ENCODE measurements at places on chromosomes 4 and X. TPM values are rescaled to one million over a fixed set of nuclear protein-coding genes. Genes with fewer than 3 reads are reported as not detected.

- DNase-seq = no peak
These were observed 105.8 kb downstream of the KCTD8 start for GRCh38 chr4:44342800-44343199.

DNA sequence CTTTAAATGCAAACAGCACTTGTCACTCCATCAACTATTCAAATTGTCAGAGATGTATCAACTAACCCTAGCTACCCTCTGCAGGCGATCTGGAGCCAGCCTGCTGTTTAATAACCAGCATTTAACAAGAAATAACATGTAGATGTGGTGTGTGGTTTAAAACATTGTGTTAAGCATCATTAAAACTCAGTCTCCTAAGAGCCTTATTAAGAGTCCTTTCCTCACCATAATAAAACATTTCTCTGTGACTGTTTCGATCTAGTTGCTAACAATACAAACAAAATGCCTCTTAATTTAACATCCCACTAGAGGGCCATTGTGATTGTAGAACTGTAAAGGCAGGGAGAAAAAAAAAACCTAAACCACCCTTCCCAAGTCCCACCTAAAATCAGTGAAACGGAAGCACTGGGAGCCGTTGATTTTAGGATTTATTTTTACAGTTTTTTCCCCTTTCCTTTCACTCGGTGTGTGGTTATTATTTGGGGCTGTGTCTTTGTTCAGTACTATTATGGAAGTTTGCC, 708.6 kb downstream of the C4orf33 start:
- no peak for DNase-seq

DNA sequence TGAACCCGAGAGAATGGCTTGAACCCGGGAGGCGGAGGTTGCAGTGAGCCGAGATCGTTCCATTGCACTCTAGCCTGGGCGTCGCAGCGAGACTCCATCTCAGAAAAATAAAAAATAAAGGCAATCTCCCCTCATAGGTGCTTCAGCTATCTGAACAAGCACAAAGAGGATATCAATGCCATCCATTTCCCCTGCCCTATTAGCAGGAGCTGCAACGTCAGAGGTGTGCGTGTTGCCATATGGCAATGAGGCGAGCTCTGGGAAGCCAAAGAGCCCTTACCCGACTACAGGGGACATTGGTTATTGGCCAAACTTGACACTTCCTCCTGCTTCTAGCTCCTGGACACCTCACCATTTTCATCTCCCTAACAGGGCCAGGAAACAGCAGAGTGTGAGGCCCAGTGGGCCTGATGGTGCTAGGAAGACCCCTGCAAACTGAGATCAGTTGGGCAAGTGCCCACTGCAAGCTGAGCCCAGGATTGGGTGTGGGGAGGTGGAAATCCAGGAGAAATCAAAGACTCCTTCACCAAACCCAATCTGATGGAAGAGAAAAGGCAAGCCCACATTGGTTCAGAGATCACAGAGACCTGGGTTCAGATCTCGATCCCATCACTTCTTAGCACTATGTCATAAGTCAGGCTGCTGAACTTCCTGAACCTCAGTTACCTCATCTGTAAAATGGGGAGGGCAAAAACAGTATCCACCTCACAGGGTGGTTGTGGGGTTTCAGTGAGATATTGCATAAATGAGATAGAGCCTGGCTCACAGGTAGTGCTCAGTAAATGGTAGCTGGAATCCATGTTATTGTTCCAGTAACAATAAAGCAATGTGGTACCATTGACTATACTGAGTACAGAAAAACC, 21.2 kb downstream of the SLC25A5 start:
- DNase-seq = no peak

CXCL13 gene
- not detected for total RNA-seq

AADAT gene
- 33.1 TPM for total RNA-seq
